Activated effector memory CD4-positive, alpha-beta T cell treated with anti-CD3 and anti-CD28 coated beads, Interleukin-2, amount 50 U/mL, for 16 hours (primary cell): ENCODE measurements at places on chromosomes 5 and 9.

- DNase-seq: no peak
Measured at GRCh38 chr5:14277385-14278320, 134.5 kb downstream of the TRIO start.

- DNase-seq: peak; percentile 80
Measured at GRCh38 chr5:36150676-36151433, 832 bp downstream of the LMBRD2 start.

GRCh38 chr5:135206862-135207261 is 172.8 kb upstream of the PITX1 start:
- no peak for DNase-seq

- DNase-seq: no peak
Measured at GRCh38 chr5:111628901-111629300, 116.6 kb upstream of the STARD4 start.

DNA sequence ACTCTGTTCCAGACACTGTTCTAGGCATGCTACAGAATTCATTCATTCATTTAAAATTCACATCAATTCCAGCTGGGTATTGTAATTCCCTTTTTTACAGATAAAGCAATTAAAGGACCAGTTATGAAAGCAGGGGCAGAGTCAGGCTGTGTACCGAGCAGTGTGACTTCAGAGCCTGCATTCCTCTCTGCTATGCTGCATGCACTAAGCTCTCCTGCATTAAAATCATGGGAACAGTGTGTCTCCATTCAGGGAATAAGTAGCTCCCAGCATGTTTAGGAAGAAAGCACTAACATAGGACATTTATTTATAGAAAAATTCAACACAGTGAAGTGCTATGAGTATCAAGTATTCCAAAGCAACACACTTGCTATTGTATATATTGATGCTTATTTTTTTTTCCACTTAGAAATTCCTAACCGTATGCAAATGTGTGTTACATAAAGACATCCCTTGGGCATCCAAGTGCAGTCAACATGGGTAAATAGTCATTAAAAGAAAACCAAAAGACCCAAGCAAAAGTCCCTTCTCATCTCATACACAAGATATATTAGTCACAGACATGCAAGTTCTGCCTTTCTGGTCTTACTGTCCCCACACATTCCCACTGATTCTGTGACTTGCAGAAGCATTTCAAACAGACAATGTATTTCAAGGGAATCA is 173.7 kb downstream of the GABRB2 start:
- DNase-seq: no peak

DNA sequence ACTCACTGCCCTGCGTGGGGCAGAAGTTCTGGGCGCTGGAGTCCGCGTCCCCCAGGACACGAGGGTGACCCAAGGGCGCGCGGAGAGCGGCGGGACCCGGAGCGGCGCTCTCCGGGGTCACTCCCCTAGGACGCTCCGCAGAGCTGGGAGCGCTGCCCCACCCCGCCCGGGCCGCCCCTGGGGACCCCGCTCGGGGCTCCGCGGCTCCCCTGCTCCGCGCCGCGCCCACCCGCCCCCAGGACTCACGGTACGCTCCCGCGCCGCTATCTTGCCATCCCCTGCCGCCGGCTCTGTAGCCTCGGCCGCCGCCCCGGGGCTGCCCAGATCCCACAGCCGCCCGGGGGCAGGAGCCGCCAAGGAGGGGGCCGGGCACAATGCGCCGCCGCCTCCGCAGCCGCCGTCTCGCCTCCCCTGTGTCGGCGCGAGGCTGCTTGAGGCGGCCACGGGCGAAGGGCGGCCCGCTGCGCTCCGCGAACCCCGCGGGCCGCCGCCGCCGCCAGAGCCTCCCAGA is 303 bp downstream of the LIFR start:
- DNase-seq: no peak

GRCh38 chr9:108552459-108553040 is 303.2 kb downstream of the ACTL7B start:
- no peak for DNase-seq

DNA sequence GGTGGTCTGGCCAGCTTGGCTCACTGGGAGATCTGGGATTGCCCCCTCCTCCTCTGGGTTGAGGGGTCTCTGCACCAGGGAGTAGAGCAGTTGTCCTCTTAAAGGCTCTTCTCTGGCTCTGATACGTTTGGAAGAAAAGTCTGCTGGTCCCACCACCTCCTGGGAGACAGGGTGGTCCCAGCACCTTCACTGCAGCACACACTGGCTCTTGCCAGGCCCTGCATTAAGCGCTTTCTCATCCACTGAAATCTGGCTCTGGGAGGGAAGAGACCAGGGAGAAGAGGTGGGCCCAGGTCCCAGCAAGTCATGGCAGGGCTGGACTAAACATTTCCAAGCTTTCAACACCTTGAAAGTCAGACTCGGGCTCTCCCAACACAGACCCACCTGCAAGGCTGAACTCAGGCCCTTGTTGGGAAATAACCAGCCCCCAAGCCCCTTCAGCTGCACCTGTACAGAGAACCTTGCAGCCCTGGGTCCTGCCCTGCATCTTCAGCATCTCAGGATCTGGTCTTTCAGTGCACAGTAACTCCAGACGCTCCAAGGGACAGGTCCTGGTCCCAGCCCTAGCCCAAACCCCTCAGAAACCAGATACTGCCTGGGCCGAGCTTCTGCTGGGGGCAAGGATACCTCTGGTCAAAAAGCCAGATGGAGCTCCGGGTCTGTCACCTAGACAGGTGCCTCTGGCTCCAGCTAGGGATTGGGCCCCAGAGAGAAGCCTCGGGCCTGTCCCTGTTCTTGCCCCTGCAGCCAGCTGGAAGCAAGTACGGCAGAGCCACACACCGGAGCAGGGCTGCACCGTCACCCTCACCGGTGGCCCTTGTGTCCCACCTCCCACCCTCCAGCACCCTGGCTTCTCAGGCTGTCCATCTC is 134.5 kb downstream of the DAB2IP start:
- no peak for DNase-seq

GRCh38 chr9:137427454-137428310 is 4.5 kb downstream of the NOXA1 start:
- DNase-seq: no peak

DNA sequence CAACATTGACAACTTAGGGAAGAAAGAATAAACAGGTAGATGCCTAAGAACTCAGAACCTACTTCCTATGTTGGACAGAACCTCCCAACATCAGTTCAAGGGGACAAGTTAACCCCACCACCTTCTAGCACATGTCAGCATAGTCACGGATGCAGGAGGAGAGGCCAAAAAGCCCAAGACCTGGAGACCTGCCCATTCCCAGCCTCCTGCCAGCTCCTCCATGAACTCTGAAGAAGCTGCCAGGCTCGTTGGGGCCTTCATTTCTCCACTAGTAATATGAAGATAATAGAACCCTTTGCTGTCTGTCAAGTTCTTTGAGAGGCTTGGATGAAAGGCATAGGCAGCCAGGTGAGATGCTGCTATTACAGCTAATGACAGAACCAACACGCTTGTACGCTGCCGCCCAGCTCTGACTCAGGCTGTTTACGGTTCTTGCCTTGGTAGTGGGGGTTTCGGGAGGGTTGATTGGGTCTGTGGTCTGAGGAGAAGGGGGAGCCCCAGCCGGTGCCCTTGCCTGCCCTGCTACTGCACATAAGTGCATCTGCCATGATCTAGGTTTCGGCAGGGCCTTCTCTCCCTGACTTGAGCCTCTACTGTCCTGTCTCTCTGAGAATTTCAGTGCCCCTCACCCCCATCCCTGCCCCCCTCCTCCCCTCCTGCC is 82.2 kb downstream of the NRG2 start:
- no peak for DNase-seq

GRCh38 chr9:7229571-7229970 is 471.8 kb downstream of the KDM4C start:
- DNase-seq: no peak

DNA sequence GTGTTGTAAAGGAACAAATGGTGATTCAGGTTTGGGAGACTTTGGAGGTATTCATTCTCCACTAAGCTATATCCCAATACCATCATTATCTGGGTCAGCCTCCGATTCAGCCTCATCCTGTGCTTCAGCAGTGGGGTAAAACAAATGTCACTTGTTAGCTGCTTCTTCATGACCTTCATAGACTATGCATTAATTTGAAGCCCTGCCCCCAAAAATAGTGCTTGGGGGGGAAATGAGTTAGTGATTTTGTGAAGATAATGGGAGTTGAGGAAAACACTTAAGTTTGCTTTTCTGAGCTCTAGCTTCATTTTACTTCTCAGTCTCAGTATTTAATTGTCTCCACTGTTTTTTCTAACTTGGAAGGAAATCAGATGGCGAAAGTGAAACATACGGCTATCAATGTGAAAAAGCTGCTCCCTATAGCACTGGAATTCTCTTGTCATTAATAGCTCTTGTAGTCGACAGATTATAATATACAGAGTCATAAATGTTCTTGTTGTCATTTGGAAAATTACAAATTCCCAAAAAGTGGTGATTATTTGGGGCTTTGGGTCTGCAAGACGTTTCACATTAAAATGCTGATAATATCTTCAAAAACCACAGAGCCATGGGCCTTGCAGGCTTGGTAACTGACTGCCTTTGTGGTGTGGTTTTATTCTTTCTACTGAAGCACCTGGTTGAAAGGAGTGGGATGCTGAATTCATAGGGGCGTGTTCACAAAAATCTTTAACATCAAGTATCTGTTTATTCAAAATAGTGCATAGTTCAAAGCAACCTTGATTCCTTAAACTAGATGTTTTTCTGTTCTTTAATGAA is 40.0 kb downstream of the PIK3R1 start:
- DNase-seq: no peak

DNA sequence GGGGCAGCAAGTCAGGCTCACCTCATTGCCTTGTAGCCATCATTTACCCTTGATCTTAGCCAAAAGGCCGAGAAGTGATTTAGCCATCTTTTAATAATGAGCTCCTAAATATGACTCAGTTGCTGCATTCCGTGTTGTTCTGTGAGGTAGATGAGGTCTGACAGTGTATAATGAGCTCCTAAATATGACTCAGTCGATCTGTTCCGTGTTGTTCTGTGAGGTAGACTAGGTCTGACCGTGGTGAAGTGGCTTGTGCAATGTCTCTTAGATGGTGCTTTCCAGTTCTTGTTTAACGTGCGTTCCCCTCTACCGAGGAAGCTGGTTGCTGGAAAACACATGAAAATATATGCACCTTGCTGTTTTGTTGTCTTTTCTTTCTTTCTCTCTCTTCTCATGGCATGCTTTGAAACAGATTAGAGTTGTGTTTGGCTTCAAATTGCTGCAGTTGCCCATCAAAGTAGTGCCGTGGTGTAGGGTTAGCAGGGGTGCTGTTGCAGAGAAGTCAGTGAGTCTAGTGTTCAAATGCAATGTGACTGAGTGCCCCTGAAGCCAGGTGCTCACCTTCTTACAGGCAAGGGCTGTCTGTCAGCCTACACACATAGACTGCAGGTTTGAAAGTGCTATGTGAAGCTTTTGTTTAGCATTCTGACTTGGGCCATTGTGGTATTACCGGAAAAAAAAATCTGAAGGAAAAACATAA is 118.6 kb downstream of the KDM4C start:
- DNase-seq: no peak

DNA sequence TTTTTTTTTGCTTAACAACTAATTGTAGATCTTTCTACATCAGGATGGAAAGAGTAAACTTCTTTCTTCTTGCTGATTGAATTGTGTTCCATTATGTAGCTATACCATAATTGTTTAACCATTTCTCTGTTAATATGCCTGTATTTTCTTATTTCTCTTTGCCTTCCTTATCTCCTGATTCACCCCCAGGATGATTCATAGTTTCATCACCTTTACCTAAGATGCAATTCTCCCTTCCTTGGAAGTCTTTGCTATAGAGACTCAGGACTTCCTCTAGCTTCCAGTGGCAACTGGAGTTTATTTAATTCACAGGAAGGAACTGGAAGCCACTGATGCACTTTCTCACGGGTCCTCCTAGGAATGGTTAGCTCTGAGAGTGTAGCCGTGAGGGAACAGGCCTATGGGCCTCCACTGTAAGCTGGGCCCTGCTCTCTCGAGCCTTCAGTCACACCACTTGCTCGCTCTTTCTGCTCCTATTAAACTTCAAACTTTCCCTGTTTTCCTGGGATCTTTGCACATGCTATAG is 83.1 kb downstream of the FGF1 start:
- no peak for DNase-seq

GRCh38 chr5:74685979-74686631 is 1.1 kb downstream of the HEXB start:
- no peak for DNase-seq

GRCh38 chr9:72141484-72141883 is 7.8 kb upstream of the GDA start:
- no peak for DNase-seq

GRCh38 chr5:7269591-7270274 is 126.2 kb upstream of the ADCY2 start:
- DNase-seq: no peak

GRCh38 chr5:156391139-156391538 is 64.2 kb downstream of the SGCD start:
- DNase-seq: no peak

DNA sequence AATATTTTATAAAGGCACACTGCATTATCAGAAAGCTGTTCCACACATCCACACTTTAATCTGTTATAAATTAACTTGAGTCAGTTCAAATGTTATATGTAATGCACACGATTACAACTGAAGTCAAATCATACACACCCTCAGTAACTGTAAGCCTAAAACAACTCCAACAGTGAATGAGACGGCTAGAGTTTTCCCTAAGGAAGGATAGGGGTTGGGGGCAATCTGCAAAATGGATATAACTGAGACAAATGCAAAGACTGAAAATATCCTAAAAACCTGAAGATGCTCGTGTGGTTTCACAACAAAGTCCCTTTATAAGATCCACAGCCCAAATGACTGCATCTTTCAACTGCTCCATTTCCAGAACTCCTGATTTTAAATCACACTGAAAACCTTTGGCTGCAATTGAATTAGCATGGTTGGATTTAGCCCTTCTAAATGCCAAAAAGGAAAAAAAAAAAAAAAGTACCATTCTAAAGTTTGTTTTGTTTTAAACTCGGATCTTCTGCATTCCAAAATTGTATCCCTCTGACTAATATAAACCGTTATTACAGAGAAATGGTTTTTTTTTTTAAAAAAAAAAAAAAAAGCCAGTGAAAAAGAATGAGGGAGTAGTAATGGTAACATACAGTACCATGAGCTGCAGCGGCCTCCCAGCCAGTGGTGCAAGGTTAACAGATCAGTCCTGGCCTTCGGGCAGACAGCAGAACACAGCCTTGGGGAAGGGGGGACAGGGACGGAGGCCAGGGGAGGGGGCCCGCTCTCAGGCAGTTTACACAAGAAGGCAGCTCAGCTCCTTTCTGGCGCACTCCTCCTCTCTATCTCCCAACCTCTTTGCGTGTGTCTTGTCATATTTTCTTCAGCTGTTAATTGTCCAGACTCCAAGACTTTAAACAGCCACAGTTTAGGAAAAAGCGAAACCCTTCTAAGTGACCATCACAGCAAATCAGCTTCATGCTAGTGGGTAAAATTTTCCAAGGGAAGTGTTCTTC is 166.1 kb downstream of the BNC2 start:
- no peak for DNase-seq

DNA sequence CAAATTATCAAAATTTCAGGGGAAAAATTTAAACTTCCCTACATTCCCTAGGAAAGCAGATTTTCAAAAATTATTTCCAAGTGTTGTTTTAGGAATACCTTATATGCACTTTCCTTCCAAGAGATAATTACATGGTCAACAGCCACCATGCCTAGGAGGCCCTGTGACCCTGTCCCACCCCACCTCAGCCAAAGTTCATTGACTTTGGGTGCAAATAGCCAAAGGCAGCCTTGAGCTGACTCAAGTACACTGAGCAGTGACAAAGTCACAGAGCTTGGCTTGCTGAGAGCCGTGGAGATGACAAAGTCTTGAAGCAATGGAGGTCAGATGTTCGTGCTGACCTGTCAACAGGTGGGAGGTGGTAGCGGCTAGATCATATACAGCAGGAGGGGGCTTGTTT is 24.3 kb upstream of the FBP1 start:
- DNase-seq: no peak

- DNase-seq: no peak
Measured at GRCh38 chr5:158731014-158731413, 368.7 kb downstream of the EBF1 start.
